ENCODE measurements at places on chromosomes 12 and 14.
A peak's percentile ranks its signal among the peaks of the same experiment; 100 is the strongest.

GRCh38 chr12:97461553-97461952 lies 1.1 kb upstream of the RMST start:
- no peak for DNase-seq

- no peak for DNase-seq
Observed at GRCh38 chr12:114294303-114294685, 111.7 kb downstream of the TBX5 start.

- no peak for DNase-seq
Observed at GRCh38 chr12:92702754-92703679, at the start of gene PLEKHG7. Gene PLEKHG7, plus strand, starts transcription at chr12:92702989. Its CDS starts 3,643 bp downstream, at chr12:92706632.

DNA sequence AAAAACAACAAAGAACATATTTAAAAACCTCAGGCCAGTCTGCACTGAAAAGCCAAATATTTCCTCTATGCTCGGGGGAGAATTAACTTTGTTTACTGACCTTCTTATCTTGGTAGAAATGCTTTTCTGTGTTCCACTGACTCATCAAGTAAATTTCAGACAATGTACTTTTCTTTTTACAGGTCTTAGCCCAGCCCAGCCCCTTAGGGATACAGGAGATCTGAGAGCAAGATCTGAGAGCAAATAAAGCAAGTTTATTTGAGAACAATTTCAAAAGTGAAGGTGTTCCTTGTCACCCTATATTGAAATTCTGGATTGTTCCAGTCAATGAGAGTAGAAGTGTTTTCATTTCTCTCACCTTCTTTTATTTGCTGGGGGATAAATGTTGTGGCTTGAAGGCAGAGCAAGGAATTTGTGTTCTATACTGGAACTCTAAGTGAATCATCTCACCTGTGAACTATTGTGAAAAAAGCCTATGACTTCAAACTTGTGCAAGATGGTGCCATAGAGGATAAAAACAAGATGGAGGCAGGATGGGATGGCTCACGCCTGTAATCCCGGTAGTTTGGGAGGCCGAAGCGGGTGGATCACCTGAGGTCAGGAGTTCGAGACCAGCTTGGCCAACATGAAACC lies 7.9 kb upstream of the GPRC5A start:
- DNase-seq, result no peak

DNA sequence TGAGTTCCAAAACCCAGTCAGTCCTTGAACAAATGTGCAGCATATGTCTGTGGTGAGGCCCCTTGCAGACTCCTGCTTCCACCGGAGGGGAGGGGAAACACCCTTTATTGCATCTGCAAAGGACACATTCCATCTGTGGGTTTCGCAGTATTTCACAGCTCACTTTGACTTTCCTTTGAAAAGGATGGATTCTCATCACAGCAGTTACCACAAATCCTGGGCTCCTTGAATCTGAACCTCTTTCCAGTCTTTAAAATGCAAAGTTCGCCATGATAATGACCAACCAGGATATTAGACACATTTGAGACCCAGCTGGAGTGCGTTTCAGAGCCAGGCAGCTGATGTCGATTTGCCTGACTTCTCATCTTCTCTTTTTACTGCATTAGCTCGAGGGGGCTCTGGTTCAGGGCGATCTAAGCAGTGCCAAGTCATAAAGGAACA lies 242.4 kb downstream of the SLC15A4 start:
- DNase-seq, result no peak

GRCh38 chr14:61644175-61644574 lies 51.1 kb upstream of the HIF1A start:
- DNase-seq, result no peak

DNA sequence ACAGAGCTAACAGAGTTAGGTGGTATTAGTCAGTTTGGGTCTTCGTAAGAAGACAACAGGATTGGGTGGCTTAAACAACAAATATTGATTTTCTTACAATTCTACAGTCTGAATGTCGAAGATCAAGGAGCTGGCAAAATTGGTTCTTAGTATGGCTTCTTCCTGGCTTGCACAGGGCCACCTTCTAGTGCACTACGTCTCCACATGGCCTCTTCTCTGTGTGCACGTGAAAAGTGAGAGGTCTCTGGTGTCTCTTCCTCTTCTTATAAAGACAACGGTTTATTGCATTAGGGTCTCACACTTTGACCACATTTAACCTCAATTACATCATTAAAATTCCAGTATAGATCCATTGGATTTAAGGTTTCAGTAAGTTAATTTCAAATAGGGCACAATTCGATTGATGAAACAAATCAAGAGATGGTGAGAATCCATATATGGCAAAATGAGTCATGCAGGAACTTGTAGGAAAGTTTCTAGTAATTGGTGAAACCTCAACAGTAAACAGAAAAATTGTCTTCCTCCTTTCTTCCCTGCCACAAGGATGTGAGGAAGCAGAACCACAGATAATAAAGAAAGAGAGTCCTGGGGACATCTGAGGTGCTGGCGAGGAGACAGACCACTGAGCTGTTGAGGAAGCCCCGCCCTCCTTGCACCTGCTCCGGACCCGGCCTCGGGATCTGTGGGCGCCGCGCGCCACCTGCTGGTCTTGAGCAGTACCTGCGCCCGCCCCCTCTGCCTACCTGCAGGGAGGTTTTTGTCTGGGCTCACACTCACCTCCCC lies 846.7 kb downstream of the TMEM121 start:
- peak; percentile 62 for DNase-seq

DNA sequence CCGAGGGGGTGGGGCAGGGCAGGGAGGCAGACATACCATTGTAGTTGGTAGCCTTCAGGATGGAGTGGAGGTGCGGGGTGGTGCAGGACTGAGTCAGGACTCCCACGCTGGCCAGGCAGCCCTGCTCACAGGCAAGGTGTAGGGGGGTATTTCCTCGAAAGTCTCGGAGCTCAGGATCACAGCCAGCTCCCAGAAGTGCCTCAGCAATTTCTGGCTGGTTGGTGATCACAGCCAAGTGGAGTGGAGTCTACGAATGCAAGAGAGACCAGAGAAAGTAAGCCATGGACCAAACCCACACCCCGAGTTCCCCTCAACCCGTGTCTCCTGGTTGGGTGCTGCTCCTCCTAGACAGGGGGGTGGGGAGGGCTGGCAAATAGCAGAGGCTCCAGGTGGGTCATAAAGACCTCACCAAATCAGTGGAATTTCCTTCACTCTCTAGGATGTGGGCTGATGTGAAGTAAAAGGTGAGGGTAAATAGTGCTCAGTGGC lies 1.4 kb downstream of the NFKBIA start:
- DNase-seq, result peak; percentile 35

GRCh38 chr12:109714141-109714912 lies 702 bp downstream of the FAM222A start:
- DNase-seq, result peak; percentile 70

DNA sequence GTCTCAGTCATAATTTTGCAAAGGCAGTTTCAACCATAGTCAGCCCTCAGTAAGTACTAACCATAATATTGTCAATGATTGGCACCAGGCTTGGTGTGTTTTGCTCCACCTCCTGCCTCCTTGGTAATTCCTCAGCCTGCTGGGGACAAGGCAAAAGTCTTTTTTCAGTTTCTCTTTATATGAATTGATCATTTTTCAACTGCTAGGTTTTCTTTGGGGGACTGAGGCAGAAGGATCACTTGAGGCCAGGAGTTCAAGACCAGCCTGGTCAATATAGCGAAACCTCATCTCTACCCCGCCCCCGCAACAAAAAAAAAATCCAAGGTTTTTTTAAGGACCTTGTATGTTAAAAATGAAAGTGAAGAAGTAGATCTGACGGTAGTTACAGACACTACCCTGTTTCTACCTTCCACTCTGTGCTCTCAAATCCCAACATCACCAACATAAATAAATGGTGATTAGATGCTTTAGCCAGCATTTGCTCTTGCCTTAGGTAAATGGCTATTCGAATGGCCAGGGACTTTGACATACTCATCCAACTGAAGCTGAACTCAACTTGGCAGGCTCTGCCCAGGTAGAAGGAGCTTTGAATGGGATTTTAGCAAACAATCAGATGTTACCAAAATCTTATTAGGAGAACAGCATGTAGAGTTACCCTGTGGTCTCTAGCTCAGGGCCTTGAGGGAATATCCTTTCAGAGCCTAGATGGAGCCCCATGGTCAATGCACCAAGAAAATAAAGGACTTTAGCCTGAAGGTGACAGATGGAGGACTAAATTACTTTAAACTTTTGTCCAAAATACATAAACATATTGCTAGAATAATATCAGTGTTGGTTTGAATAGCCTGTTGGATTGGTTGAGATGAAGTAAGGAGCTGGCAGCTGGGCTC lies 126.9 kb upstream of the AMIGO2 start:
- DNase-seq, result no peak

GRCh38 chr12:1773937-1774655 lies 46.3 kb upstream of the LRTM2 start:
- DNase-seq, result no peak

DNA sequence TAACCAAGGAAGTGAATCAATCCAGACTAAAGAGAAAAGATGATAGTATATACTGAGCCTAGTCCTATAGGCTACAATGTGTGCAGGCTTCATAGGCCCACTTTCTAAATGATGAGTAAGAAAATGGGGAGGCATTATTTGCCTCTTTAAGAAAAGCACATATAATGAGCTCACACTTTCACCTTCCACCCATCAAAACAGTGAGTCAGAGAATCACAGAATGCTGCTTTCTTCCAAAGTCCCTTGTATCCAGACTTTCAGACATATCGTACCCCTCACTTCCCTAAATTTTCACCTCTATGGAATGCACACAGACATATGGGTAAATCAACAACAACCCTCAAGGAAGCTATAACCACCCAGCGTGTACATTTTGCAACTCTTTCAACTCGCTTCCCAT lies 286.4 kb upstream of the PRKD1 start:
- DNase-seq, result no peak

DNA sequence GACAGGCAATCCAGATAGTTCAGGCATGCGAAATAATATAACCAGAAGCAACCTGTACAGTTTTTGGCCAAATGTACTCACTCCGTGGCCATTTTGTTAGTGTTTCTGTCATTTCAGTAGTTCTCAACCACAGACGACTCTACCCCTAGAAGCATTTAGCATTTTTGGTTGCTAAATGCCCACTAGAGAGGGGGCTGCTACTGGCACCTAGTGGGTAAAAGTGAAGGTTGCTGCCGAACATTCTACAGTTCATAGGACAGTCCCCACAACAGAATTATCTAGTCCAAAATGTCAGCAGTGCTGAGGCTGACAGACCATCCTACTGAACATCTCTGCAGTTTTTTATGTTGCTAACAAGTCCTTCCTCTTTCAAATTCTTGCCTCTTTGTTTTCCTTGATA lies 107.4 kb downstream of the TSHR start:
- DNase-seq, result no peak

DNA sequence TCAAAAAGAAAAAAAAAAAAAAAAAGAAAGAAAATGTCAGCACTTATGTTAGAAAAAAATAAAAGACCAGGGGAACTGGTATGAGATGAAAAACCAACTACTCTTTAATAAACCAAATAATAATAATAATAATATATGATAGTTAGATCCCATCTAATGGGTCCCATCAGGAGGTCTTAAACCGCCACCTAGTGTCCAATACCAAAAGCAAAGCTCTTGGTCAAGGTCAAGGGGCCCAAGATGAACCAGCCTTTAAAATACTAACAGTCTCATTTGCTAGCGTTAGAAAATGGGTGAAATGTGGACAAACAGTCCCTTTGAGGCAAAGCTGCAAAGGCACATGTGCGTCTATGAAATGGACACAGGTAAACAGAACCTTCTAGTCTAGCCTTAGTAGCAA lies 12.3 kb downstream of the BRAP start:
- DNase-seq, result no peak

GRCh38 chr12:101962486-101962885 lies 85.1 kb downstream of the DRAM1 start:
- no peak for DNase-seq

DNA sequence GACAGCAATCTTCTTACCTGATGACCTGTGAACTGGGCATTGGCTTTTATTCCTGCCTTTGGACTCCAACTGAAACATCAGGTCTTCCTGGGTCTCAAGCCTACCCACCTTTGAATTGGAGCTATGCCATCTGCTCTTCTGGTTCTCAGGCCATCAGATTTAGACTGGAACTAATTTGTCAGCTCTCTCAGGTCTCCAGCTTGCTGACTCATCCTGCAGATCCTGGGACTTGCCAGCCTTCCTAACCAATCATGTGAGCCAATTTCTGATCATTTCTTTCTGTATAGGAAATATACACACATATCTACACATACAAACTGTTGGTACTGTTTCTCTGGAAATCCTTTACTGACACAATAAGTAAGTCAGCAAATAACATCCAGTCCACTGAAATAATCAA lies 65.3 kb upstream of the TSPAN8 start:
- no peak for DNase-seq

DNA sequence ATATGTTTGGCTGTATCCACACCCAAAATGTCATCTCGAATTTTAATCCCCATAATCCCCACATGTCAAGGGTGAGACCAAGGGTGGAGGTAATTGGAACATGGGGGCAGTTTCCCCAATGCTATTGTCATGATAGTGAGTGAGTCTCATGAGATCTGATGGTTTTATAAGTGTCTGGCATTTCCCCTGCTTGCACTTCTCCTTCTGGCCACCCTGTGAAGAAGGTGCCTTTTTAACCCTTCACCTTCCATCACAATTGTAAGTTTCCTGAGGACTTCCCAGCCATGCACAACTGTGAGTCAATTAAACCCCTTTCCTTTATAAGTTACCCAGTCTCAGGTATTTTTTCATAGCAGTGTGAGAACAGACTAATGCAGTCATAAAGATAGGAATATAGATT lies 216.7 kb upstream of the SSTR1 start:
- no peak for DNase-seq

DNA sequence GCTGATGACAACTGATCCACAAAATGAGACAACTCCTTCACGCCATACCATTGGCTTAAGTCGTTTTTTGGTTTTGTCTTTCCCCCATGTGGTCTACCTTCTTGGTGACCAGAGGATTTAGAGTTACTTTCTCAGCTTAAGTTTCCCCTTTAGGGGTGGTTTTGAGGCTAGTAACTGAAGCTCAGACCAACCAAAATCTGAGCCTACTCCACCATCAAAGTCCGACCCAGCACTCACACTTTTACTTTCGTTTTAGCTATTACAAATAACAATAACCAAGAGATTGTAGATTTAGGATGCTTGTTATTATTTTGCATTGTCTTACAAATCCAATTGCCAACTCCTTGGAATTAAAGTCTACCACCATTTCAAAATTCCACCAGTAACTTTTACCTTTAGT lies 130.6 kb upstream of the MDM1 start:
- no peak for DNase-seq

DNA sequence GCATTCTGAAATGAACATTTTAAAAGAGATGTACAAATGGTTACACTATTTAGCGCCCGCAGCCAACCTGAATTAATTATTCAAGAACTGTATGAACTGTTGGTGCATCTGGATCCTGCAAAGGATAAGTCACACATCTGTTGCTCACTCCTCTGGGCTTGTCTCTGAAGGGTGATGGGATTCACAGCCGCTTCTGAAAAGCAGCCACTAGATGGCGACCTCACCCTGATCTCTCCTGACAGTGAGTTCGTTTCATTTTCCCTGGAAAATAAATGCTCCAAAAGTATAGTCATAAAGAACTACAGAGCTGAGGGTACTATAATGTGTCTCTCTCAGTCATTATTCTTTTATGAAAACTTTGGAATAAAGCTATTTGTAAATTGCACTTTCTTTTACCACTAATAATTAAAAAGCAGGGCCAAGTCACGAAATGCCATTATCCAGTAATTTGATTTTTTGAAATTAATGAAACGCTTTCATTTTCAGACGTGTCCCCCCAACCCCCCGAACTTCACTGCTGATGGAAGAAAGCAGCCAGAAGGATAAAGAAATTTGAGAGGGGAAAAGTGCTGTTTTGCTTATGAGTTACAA lies 789.6 kb downstream of the NRXN3 start:
- peak; percentile 9 for DNase-seq

All from stimulated activated naive CD4-positive, alpha-beta T cell (primary cell).